ENCODE measurements at places on chromosomes 1 and 21.

- DNase-seq = no peak
Observed at GRCh38 chr21:34215911-34216717, 142.7 kb downstream of the MRPS6 start.

GRCh38 chr1:224666078-224666477 lies 50.0 kb downstream of the CNIH3 start:
- DNase-seq = no peak

- DNase-seq = no peak
Observed at GRCh38 chr1:46096269-46097148, 35.9 kb downstream of the PIK3R3 start.

GRCh38 chr1:188372821-188373220 lies 1544.1 kb downstream of the PLA2G4A start:
- no peak for DNase-seq

DNA sequence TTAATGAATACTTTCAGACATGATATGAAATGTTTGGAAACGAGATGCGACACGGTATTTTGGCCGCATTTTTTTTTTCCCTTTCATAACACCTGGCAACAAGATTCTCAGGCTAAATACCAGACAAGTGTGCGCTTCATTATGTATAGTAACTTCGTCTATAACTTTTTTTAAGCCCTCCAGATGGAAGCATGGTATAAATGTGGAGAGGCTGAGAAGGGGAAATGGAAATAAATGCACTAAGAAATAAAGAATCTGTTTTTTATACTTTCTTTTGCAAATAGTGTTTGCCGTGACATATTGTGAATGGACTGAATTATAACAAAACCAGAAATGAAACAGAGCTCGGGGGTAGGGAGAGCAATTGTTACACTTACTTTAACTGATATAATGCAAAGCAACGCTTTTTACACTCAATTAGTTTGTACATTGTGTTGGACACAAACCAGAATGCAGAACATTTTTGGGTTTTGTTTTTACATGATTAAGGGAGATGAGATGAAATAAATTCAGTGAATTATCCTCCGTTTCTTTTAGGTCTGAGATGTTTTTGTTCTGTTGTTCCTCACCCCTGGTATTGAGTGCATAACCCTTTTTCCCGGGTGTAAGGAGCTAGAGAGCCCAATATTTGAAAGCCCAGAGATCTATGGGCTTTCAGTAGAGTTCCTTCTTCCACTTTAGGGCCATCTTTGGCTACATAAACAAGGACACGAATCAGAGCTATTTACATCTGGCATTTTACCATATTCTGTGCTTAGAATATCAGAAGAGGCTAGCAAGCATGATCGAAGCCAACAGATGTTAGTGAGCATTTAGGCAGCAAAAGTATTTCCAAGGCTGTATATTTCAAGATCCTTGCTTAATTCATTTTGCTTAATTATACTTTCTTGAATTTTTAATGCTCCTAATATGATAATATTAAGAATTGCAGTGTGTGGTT lies 478.0 kb downstream of the CAMTA1 start:
- no peak for DNase-seq
